ENCODE measurements at places on chromosomes 12 and 14. TPM values are rescaled to one million over a fixed set of nuclear protein-coding genes. Genes with fewer than 3 reads are reported as not detected.

GRCh38 chr14:25231004-25231403 lies 181.1 kb upstream of the STXBP6 start:
- no peak for DNase-seq

DNA sequence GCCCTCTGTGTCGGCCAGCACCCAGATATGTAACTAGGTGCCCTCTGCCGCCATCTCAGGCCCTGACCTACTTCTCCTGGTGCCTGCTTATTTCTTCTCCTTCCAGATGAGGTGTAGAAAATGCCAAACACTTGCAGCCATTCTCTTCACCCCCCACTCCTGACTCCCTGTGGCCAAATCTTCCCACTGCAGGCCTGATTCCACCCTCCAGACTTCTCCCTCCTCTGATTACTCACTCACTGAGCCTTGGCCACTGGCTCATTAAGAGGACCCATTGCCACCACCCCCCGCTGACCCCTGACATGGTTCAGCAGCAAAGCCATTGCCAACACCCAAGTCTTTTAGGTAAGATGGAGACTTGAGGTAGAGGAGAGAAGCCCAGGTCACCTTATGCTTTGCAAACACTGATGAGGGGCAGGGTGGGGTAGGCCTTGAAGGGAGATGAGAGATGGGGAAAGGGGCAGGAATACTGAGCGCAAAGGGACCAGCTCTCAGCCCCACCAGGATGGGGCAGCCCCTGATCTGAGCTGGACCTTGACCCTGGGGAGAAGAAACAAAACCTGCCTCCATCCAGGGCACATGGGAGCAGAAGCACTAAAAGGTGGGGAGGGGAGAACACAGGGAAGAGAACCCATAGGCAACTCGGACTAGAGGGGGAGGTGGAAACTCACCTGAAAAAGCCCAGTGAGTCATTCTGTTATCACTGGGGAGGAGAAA lies 25.1 kb upstream of the ANO2 start:
- DNase-seq: no peak

DNA sequence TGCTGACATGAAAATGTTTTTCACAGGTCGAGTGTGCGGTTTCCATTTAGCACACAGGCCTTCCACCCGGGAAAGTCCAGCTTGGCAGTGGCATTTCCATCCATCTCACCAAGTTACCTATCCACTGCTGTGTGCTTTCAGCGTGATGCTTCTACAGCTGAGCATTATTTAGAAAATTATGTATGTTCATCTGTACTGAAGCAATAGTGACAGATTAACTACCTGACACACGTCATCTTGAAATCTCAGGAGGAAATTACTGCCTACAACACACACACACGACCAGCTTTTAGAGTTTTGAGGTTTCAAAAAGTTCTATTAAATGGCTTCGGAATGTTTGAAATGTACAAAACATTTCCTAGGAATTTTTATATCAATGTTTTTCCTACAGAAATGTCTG lies 39.4 kb downstream of the IFNG-AS1 start:
- DNase-seq: no peak

GALNT6 gene
- 58.9 TPM for total RNA-seq

- DNase-seq: no peak
Measured at GRCh38 chr12:63862969-63863230, 18.4 kb downstream of the SRGAP1 start.

- peak; percentile 28 for DNase-seq
Measured at GRCh38 chr12:103273645-103274044, 222.1 kb downstream of the C12orf42 start.

- peak; percentile 67 for DNase-seq
Measured at GRCh38 chr14:55301437-55302121, 30.4 kb downstream of the FBXO34 start.

DNA sequence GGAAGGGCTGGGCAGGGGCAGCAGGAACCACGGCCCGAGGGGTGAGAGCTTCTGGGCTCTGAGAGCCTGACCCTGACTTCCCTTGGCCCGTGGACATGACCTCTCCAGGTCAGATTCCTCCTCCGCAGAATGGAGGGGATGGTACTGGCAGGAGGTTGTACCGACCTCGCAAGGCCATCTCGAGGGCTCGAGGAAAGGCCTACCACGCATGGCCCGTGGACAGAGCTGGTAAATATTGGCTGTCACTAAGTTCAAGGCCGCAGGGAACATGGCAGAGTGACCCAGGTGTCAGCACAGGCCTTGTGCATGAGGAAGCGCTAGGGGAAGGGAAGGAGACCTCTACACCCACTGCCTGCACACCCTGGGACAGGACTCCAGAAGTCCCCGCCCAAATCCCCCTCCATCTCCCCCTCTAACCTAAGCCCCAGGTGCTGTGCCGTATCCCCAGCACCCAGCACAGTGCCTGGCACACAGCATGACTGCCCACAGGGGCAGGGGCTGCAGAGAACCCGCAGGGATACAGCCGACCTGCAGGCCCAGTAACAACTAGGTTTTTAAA lies 54.9 kb upstream of the PPP2R5C start:
- DNase-seq: no peak

DNA sequence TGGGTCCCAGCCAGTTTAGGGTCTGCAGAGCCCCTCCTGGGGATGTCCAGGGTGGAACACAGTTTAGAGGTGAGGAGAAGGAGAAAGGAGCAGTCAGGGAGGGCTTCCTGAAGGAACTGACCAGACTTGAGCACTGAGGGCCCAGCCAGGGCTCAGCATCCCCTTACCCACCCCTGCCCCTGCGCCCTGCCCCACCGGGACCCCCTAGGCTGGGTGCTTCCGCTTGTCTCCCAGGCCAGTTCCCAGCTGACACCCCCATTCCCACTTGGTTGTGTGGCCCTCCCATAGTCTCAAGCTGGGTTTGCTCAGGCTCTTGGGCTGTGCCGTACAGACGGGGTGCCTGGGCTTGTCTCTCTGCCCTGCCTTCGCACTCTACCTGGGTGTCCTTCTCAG lies 26.3 kb upstream of the KIF26A start:
- DNase-seq: no peak

DNA sequence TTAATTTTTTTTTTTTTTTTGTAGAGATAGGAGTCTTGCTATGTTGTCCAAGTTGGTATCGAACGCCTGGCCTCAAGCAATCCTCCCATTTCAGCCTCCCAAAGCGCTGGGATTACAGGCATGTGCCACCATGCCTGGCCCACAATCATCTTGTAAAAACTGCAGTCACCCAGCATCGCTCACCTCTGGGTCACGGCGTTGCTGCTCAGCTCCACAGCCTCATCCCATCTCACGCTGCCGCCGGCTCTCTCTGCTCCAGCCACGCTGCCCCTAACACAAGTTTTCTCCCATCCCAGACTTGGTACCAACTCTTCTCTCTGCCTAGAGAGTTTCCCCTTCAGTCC lies 69.2 kb downstream of the MAP1LC3B2 start:
- no peak for DNase-seq

- no peak for DNase-seq
Measured at GRCh38 chr12:23753628-23754365, 195.7 kb downstream of the SOX5 start.

GRCh38 chr12:20557096-20557495 lies 138.0 kb upstream of the SLCO1C1 start:
- DNase-seq: no peak

ADAM20 gene
- total RNA-seq: 0.03 TPM

- DNase-seq: no peak
Measured at GRCh38 chr14:56036353-56036752, 81.9 kb upstream of the PELI2 start.

GDF11 gene
- total RNA-seq: 12.5 TPM

UBE2N gene
- 407 TPM for total RNA-seq

DNA sequence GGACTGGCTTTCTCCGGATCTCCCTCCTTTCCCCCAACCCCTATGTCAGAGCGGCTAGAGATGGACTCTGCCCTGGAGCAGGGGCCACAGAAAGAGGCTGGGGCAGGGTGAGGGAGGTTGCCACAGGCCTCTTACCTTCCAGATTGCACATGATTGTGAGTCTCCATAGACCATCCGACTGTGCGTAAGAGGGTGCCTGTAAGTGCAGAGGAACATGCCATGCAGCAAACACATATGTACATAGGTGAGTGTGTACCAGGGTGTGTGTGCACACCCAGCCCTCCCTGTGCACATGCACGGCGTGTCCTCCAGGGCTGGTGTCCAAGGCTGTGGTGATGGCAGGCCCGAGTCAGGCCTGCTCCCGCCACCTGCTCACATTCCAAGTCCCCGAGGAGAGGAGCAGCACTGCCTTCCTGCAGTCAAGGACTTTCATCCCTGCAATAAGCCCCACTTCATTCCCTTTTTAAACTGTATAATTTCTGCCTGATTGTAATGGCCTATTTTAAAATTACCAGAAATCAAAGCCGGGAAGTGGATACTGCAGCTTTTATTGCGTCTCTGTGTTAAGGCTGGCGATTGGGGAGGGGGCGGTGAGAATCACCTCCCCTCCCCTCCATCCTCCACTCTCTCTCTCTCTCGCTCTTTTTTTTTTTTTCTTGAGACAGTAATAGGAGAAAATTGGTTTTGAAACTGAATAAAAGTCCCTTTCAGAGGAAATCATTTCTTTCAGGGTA lies 28.5 kb downstream of the FAM222A start:
- DNase-seq: no peak

GARIN6 gene
- total RNA-seq: not detected

DNA sequence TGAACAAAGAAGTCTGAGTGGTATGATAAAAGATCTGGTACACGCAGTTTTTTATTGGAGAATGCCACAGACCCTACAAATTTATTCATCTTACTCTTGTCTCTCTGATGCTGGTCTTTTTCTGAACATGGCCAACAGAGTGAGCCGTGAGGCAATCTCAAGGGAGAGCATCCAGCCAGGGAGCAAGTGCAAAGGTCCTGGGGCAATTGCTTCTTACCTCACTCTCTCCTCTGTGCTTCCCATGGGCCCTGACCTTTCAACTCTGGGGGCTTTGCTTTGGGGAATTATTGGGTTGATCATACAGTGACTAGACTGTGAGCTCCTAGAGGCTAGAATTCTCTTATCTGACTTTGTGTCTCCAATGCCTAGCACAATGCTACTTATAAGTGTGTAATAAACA lies 171.7 kb downstream of the MYRFL start:
- no peak for DNase-seq

GRCh38 chr12:62750941-62751809 lies 183.8 kb downstream of the PPM1H start:
- no peak for DNase-seq

TMPRSS12 gene
- not detected for total RNA-seq

DNA sequence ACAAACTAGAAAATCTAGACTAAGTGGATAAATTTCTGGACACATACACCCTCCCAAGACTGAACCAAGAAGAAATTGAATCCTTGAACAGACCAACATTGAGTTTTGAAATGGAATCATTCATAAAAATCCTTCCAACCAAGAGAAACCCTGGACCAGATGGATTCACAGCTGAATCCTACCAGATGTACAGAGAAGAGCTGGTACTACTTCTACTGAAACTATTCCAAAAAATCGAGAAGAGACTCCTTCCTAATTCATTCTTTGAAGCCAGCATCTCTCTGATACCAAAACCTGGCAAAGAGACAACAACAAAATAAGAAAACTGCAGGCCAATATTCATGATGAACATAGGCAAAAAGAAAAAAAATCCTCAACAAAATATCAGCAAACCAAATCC lies 227.4 kb downstream of the RPAP3 start:
- DNase-seq: no peak

SLC38A4 gene
- not detected for total RNA-seq

RBP5 gene
- not detected for total RNA-seq

GPRC5D gene
- total RNA-seq: not detected

RGS6 gene
- total RNA-seq: not detected

DNA sequence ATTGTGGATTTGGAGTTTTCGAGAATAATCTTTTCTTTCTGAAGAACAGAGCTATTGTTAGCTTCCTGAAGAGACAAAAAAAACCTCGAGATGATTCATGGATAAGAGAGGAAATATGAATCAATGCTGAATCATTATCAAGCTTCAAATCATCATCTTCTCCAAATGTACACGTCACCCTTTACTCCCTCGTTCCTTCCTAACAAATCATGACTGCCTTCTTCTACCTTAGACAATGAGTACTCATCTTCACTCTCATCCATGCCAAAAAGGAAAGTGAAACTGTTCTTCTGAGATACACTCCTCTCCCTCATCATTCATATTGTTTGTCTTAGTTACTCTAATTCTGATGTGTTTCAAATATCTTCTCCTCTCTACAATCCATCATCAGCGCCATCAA lies 1115.8 kb upstream of the ATXN7L3B start:
- DNase-seq: peak; percentile 91

DNA sequence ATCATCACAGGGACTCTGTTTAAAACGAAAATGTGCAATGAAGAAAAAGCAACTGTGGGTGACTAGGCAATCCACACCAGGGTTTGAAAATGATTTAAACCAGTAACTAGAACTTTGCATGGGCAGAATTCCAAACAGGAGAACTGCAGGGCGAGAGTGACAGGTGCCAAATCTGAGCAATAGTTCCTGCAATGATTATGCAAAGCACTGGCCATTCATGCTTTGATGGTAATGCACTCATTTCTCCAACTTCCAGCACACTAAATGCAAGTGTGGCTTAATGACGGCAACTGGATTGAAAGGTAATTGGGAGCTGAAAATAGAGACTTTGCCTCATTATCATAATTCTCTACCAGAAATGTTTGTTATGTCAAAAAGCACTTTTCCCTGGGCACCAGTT lies 140.5 kb upstream of the TMCC3 start:
- no peak for DNase-seq

DNA sequence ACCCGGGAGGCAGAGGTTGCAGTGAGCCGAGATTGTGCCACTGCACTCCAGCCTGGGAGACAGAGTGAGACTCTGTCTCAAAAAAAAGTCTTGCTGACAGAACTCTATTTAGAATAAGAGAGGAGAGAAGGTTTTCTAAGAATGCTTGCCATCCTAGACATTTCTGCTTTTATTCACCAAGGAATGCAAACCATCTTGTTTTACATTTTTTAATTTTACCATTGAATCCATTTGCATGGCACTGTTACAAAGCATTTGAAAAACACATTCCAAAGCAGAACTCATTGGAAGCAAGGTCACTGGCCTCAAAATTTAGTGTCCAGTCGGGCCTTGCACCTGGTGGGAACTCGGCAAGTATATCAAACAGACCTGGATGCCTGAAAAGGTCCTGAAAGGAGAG lies 44.2 kb upstream of the RASSF3 start:
- DNase-seq: no peak

SLCO1B3 gene
- total RNA-seq: 11.6 TPM

TMEM179 gene
- total RNA-seq: 0.34 TPM

DNA sequence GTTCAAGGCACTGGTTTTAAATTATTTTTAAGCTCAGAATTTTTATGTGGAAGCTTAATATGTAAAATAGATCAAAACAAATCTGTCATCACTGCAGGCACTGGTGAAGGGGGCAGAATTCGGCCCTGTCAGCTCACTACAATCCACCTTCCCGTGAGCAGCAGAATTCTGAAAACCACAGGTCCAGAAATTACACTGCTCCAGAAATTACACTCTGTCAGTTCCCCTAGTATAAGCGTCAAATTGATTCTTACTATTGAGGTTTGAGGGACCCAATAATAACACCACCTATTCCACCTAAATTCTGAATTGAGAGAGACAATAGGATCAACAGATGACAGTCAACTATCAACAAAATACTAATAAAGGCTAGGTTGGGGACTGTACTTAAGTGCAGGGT lies 245.5 kb downstream of the PHLDA1 start:
- DNase-seq: no peak

- DNase-seq: no peak
Measured at GRCh38 chr14:71931492-71932228, 569 bp upstream of the RGS6 start.

GRCh38 chr14:105629886-105630215 lies 103.5 kb downstream of the TMEM121 start:
- DNase-seq: no peak

- DNase-seq: no peak
Measured at GRCh38 chr12:116053479-116054200, 223.9 kb downstream of the MED13L start.

GALNT8 gene
- total RNA-seq: 0.35 TPM
